ENCODE measurements at places on chromosomes 6 and 20.
A peak's percentile ranks its signal among the peaks of the same experiment; 100 is the strongest.

GRCh38 chr6:105677671-105678475 is 275.0 kb upstream of the PREP start:
- no peak for DNase-seq

DNA sequence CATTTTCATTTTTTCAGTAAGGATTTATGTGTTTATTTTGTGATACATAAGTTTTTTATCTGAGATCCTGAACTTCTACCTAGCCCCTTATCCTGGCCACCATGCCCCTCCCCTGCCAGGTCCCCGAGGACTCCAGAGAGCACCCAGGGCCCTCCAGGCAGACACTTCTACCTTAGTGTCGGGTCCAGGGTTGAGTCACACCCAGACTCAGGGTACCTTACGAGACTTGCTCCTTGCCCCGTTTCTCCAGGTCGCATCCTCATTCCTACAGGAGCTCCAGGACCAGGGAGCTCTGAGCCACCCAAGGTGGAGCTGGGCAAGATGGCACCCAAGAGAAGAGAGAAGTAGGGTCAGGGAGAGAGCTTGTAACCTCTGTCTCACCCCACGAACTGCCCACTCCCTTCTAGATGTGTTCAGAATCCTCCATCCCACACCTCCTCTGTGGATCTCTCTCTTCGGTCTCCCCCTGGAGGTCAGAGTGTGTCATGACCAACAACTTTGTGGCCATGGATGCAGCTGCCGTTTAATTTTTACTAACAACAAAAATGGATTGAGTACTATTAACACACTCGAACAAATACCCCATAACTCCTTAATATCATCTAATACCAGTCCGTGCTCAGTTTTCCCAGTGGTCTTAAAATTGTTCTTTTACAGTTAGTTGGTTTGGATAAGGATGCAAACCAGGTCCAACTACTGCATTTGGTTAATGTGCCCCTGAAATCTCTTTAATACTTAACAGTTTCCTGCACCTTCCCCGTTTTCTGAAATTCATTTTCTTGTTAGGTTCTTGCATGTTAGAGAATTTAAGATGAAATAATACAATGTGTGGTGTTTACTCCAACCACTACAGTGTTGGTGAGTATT is 130.6 kb upstream of the INSM1 start:
- peak; percentile 79 for DNase-seq

DNA sequence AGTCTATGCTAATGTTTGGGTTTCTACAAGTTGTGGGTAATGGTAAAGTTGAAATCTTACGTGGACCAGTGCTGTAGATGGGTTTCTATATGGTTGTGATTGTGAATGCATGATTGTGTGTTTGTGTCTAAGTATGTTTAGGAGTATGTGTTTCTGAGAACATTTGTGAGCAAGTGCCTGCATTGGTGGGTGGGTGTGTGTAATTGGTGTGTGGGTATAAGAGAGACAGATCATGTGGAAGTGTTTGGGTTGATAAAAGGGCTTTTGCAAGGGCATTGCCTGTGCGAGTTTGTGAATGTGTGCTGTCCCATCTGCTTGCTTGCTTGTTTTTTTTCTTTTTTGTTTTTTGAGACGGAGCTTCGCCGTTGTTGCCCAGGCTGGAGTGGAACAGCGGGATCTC is 25.8 kb upstream of the ID1 start:
- no peak for DNase-seq

- no peak for DNase-seq
Observed at GRCh38 chr6:40413239-40413638, 173.9 kb downstream of the LRFN2 start.

DNA sequence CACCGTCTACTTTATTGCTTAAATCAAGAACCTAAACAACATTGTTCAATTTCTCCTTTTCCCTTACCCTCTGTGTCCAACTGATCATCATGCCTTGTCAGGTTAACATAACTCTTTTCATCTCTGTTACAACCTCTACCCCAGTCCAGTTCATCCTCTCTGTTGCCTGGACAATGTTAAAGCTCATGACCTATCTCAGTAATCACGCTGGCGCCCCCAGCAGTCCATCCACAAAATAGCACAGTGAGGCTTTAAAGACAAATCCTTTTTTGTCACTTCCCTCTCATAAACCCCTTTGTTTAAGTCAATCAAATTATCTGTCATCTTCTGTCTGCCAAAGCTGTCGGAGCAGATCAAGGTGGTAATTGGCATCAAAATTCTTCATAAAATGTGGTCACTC is 140.1 kb downstream of the QKI start:
- DNase-seq: peak; percentile 41

Data from NCI-H2081 (cell line).